ENCODE measurements at places on chromosomes 11 and 22.

DNA sequence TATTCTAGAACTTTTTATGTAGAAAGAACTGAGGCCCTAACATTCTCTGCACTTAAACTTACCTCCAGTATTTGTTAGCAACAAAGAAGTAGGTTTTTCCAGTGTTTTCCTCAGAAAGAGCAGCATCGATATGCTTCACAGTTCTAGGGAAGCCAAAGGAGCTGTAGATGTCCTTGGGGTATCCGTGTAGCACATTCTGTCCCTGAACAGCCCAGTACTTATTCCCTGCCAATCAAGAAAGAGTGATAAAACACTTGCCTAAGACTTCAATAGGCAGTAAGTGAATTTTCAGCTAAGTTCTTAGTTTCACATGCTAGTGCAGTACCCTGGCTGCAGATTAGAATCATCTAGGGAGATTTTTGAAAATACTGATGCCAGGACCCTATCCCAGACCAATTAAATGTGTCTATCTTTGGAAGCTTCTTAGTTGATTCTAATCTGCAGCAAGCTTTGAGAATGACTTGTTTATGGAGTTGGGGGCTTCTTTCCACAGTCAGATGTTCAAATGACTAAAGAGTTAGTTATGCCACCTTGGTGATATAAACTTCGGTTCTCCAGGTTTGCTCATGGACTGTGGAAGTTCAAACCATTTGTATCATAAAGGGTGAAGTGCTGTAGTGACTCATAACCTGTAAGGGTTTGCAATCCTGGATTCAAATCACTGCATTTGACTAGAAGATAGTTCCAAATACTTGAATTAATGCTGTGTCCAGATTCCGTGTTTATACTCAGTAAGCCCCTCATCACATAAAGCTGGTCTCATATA, 6.5 kb downstream of the MMP1 start:
- DNase-seq: no peak

GRCh38 chr11:72600557-72600956, 73.7 kb downstream of the PDE2A start:
- DNase-seq: no peak

GRCh38 chr22:35886309-35886708, 142.3 kb downstream of the RBFOX2 start:
- no peak for DNase-seq

- DNase-seq: no peak
Measured at GRCh38 chr22:39915295-39915726, 14.4 kb downstream of the GRAP2 start.

- no peak for DNase-seq
Measured at GRCh38 chr11:128299132-128299726, 288.1 kb downstream of the ETS1 start.
